ENCODE measurements at places on chromosomes 3 and 15. TPM values are rescaled to one million over a fixed set of nuclear protein-coding genes. Genes with fewer than 3 reads are reported as not detected.

DNA sequence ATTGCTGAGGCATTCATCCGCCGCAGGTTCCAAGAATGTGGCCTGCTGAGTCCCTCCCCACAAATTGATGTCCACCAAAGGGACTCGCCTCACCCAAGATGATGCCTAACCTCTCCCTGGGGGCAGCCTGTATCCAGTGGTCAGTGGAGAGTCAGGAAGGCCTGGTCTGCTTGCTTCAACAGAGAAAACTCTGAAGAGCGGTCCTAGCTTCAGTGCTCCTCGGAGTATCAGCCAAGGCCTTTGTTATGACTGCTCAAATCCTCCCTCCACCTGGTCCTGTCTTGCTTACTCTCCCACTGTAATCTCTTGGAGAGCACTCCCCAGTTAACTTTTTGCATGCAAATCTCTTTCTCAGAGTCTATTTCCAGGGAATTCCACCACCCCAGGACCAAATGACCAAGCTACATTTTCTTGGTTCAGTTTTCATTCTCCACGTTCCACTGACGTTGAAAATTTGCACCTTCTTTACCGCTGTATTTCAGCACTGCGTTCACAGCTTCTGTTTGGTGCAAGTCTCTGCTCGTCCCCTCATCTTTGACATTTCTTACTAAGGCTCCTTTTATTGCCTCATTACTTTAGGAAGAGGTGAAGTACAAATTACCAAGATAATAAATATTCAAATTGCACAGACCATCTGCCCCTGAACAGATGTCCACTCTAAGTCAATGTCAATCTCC lies 22.3 kb downstream of the CMTM7 start:
- DNase-seq: no peak
- peaks cover 38% of the 10 kb centered on the region for H3K36me3 ChIP-seq
- peaks cover 74% of the 10 kb centered on the region for H3K4me1 ChIP-seq
- peak overlapping the region; percentile 88 for H3K27ac ChIP-seq
- H3K27me3 ChIP-seq: no peaks in the 10 kb centered on the region

GRCh38 chr3:156184156-156184555 lies 63.8 kb downstream of the KCNAB1 start:
- no peak for DNase-seq
- no peak overlapping the region for H3K4me3 ChIP-seq
- no peaks in the 10 kb centered on the region for H3K36me3 ChIP-seq
- H3K27ac ChIP-seq: no peak overlapping the region
- no peaks in the 10 kb centered on the region for H3K4me1 ChIP-seq

The SKOR1 gene
- total RNA-seq: 0.30 TPM

The CKMT1A gene
- not detected for total RNA-seq

The BFSP2 gene
- total RNA-seq: 0.33 TPM
